Tibial nerve (tissue), 4 donors: ENCODE measurements at places on chromosomes 1 and 21. TPM values are rescaled to one million over a fixed set of nuclear protein-coding genes. Genes with fewer than 3 reads are reported as not detected.

GRCh38 chr1:57655161-57655560, 231.3 kb upstream of the DAB1 start:
- no peak for DNase-seq
- no peak overlapping the region for H3K4me3 ChIP-seq
- no peaks in the 10 kb centered on the region for H3K36me3 ChIP-seq
- H3K27me3 ChIP-seq, result no peaks in the 10 kb centered on the region
- H3K4me1 ChIP-seq, result no peaks in the 10 kb centered on the region
- no peak overlapping the region for H3K27ac ChIP-seq

- H3K36me3 ChIP-seq, result no peaks in the 10 kb centered on the region
- no peak overlapping the region for H3K27ac ChIP-seq
- no peaks in the 10 kb centered on the region for H3K4me1 ChIP-seq
- no peaks in the 10 kb centered on the region for H3K27me3 ChIP-seq
- no peak for DNase-seq
Observed at GRCh38 chr1:84857906-84858305, 35.1 kb downstream of the LPAR3 start.

- DNase-seq, result no peak
- peaks cover 24% of the 10 kb centered on the region for H3K36me3 ChIP-seq
- no peak overlapping the region for H3K4me3 ChIP-seq
- no peaks in the 10 kb centered on the region for H3K27me3 ChIP-seq
- H3K27ac ChIP-seq, result no peak overlapping the region
Observed at GRCh38 chr21:26041431-26042180, 129.0 kb downstream of the APP start.

- H3K4me3 ChIP-seq, result no peak overlapping the region
- H3K27ac ChIP-seq, result no peak overlapping the region
- no peaks in the 10 kb centered on the region for H3K27me3 ChIP-seq
Observed at GRCh38 chr21:35202431-35202830, 153.3 kb upstream of the RUNX1 start.

DNA sequence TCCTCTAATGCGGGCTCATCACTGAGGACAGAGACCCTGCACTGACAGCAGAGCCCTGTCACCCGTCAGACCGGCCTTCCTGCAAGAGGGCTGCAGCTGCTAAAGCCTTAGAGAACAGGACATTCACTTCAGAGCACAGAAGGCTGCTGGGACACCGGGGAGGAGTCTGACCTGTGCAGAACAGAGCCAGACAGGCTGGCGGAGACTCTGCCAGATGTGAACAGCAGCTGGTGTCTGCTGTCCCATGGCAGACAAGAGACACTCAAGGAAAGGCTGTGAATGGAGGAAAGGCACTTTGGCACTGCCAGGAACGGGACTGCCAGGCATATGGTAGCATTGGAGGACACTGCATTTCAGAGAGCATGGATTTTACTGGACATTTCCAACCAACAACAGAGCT, 21.4 kb downstream of the MRAP start:
- H3K4me1 ChIP-seq, result no peaks in the 10 kb centered on the region
- no peak overlapping the region for H3K27ac ChIP-seq
- H3K27me3 ChIP-seq, result no peaks in the 10 kb centered on the region
- peaks cover 42% of the 10 kb centered on the region for H3K36me3 ChIP-seq

- H3K27me3 ChIP-seq, result no peaks in the 10 kb centered on the region
- peak overlapping the region; percentile 99 for H3K4me3 ChIP-seq
- H3K4me1 ChIP-seq, result peaks cover 18% of the 10 kb centered on the region
Observed at GRCh38 chr1:88890791-88891317, 513 bp downstream of the GTF2B start.

GRCh38 chr1:84301004-84301784, at the start of gene SAMD13:
TSS of gene SAMD13 (plus strand) at chr1:84301708. CDS start at chr1:84303235, 1,527 bp downstream.
- H3K36me3 ChIP-seq, result no peaks in the 10 kb centered on the region
- peak; percentile 49 for DNase-seq
- H3K27me3 ChIP-seq, result no peaks in the 10 kb centered on the region
- peak within 1 kb of the TSS; percentile 34 for H3K4me3 ChIP-seq
- peak within 1 kb of the TSS; percentile 66 for H3K27ac ChIP-seq
- H3K4me1 ChIP-seq, result peaks cover 19% of the 10 kb centered on the region

DNA sequence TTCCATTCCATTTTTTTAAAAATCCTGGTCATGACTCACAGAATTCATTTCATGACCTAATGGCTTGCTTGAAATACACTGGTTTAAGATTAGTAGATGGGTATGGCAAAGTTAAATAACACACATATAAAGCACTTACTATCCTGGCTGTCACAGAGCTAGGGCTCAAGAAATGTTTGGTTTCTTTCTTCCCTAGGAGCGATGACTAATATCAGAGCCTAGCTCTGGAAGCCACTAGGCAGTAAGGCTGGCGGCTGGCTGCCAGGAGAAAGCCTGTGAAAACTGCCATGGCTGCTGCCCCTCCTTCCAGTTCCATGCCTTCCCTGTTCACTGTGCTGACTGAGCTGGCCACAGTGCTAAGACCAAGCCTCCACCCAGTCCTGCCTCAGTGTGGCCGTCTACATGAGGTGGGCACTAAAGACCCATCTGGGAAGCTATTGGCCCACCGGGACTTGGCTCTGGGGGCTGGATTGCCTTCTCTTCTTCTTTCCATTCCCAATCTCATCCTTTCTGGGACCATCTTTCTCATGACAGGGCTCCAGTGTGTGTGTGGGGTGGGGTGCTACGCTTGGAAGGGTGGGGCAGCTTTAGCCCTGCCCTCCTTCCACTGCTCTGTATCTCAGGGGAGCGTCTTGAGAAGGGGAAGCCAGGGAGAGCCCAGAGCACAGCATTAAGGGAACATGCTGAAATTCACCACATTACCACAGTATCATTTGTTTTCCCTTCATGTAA, 10.8 kb upstream of the ASCL5 start:
- no peaks in the 10 kb centered on the region for H3K27me3 ChIP-seq
- H3K4me3 ChIP-seq, result no peak overlapping the region
- H3K36me3 ChIP-seq, result no peaks in the 10 kb centered on the region
- peaks cover 46% of the 10 kb centered on the region for H3K4me1 ChIP-seq
- DNase-seq, result peak; percentile 43

DNA sequence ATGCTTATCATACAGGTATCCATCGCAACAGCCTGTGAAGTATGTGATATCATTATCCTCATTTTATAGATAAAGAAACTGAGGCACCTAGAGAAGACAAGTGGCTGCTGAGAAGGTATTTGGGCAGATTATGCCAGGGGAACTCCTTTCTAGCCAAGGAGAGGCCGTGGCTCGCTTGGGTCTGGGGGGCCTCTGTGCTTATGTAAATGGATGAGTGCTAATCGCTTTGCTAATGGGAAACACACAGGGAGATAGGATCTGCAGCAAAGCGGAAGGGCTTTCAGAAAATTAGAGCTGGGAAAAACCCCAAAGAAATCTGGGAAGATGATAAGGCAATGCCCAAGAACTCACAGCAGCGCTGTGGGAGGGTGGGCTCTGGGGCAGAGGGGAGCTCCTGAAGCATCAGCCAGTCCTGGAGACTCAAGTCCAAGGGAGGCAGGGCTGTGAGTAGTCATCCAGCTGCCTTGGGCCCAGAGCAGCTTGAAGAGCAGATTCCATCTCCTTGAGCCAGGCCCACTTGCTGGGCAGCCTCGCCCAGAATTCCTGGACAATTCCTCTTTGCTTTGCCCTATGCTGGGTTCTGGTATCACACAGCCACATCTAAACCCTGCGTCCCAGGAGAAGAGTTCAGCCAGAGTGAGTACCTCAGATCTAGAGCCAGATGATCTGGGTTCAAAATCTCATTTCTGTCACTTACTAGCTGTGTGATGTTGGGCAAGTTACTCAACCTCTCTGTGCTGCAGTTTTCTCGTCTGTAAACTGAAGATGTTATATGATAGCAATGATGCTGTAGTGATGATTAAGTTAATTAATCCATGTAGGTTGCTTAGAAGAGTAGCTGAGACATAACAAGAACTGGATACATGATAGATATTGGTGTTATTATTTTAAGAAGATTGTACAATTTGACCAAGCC, 36.7 kb downstream of the FOXD2 start:
- no peak overlapping the region for H3K4me3 ChIP-seq
- no peak overlapping the region for H3K27ac ChIP-seq
- peaks cover 4% of the 10 kb centered on the region for H3K27me3 ChIP-seq

- peaks cover 74% of the 10 kb centered on the region for H3K36me3 ChIP-seq
- H3K27me3 ChIP-seq, result no peaks in the 10 kb centered on the region
- no peaks in the 10 kb centered on the region for H3K4me1 ChIP-seq
Observed at GRCh38 chr1:10324627-10325026, 74.2 kb upstream of the PGD start.

- DNase-seq, result no peak
- no peaks in the 10 kb centered on the region for H3K4me1 ChIP-seq
- H3K27ac ChIP-seq, result no peak overlapping the region
- no peak overlapping the region for H3K4me3 ChIP-seq
- no peaks in the 10 kb centered on the region for H3K27me3 ChIP-seq
Observed at GRCh38 chr1:21469581-21469980, 29.6 kb downstream of the NBPF3 start.

DNA sequence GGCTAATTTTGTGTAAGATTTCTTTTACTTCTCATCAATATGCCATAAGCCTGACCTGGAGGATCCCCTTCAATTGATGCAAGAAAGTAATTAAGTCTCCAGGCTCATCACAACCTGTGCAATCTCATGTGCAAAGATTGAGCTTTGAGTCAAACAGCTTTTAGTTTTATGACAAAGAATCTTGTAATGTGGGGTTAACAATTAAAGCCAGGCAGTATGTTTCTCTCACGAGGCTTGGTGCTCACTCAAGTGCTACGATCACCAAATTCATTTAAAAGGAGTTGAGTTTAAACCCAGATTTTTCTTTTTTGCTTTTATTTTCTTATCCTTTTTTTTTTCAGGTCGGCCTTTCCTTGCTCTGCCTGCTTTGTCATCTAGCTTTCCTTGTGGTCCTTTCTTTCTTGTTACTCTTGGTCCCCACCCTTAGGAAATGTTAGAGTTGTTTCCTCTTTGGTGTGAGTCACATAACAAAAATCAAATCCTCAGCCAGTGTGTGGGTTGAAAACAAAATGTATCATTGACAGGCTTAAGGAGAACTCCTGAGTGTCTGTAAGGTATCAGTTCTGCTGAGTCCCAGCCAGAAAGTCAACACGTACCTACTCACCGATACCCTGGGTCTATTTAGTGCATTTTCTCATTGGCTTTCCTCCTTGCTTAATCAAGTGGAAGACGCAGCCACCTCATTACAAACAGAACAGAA, 1037.2 kb downstream of the ADGRL2 start:
- no peaks in the 10 kb centered on the region for H3K4me1 ChIP-seq
- no peak overlapping the region for H3K4me3 ChIP-seq
- DNase-seq, result no peak
- no peak overlapping the region for H3K27ac ChIP-seq
- H3K36me3 ChIP-seq, result no peaks in the 10 kb centered on the region

DNA sequence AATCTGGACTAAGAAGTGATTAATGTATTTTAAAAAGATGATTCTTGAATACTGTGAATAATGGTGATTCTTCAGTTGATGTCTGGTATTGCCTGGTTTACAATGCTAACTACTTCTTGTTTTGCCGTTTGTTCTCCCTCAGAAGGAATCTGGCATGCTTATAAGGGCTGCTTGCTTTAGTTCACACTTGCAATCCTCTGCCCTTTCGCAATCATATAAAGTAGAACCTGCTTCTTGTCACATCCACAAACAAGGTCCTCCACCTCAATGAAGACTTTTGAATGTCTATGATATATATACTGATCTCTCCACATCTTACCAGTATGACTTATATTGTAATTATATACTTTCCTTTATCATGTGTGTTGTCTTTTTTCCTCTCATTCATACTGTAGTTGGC, 92.6 kb downstream of the ADGRL4 start:
- DNase-seq, result no peak
- no peak overlapping the region for H3K27ac ChIP-seq
- no peaks in the 10 kb centered on the region for H3K36me3 ChIP-seq
- no peaks in the 10 kb centered on the region for H3K4me1 ChIP-seq
- H3K4me3 ChIP-seq, result no peak overlapping the region
- H3K27me3 ChIP-seq, result no peaks in the 10 kb centered on the region

DNA sequence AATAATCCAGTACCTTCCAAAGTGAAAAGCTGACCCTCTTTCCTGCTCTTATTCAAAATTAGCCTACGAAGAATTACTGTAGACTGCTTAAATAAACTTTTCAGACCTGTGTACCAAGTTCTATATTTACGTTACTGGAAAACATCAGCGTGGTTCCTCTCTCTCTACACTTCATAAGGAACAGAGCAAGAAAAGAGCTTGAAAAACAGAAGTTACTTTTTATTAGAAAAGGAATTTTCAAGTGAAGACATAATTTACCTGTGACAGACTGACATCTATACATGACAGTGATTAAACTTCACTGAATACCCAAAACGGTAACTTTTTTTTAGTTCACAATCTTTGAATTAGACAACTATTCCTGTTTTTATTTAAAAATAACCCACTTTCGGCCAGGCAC, 2.7 kb downstream of the ENAH start:
- no peaks in the 10 kb centered on the region for H3K27me3 ChIP-seq
- no peak for DNase-seq
- H3K4me3 ChIP-seq, result peak overlapping the region; percentile 72

DNA sequence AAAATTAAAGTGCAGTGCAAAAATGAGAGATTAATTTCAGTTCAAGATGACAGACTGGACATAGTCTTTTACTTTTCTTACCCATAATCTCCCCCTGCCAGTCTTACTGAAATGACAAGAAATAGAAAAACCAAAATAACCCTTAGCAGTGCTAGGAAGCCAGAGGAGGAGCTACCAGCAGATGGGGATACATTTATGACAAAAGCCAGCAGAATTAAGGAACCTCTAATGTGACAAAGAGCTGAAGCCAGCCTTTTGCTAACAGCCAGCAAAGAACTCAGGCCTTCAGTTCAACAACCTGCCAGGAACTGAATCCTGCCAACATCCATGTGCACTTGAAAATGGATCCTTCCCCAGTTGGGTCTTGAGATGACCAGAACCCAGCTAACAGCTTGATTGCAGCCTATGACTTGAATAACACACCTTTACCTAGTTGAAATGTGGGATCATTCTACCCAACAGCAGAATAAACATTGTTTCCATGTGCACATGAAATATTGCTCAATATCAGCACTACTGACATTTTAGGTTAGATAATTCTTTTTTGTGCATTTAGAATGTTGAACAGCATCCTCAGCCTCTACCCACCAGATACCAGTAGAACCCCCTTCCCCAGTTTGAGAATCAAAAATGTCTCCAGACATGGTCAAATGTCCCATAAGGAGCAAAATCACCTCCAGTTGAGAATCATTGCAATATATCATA, 7.9 kb upstream of the TRAF5 start:
- H3K4me3 ChIP-seq, result no peak overlapping the region
- H3K27me3 ChIP-seq, result no peaks in the 10 kb centered on the region
- no peaks in the 10 kb centered on the region for H3K4me1 ChIP-seq

GRCh38 chr1:245039196-245039595, 115.6 kb upstream of the KIF26B start:
- H3K4me1 ChIP-seq, result no peaks in the 10 kb centered on the region
- no peaks in the 10 kb centered on the region for H3K27me3 ChIP-seq
- no peaks in the 10 kb centered on the region for H3K36me3 ChIP-seq
- no peak for DNase-seq
- H3K4me3 ChIP-seq, result no peak overlapping the region
- no peak overlapping the region for H3K27ac ChIP-seq

- no peak overlapping the region for H3K27ac ChIP-seq
- H3K4me3 ChIP-seq, result no peak overlapping the region
- H3K36me3 ChIP-seq, result no peaks in the 10 kb centered on the region
- H3K4me1 ChIP-seq, result no peaks in the 10 kb centered on the region
Observed at GRCh38 chr21:38631206-38631605, 132.9 kb upstream of the ERG start.

- no peaks in the 10 kb centered on the region for H3K27me3 ChIP-seq
- H3K4me3 ChIP-seq, result no peak overlapping the region
- no peak for DNase-seq
- no peaks in the 10 kb centered on the region for H3K4me1 ChIP-seq
- no peaks in the 10 kb centered on the region for H3K36me3 ChIP-seq
Observed at GRCh38 chr1:210654176-210654981, 325.7 kb downstream of the HHAT start.

PDE9A gene
- total RNA-seq, result 30.6 TPM

IL12RB2 gene
- total RNA-seq, result 0.87 TPM

VANGL2 gene
- 0.84 TPM for total RNA-seq

SYTL1 gene
- total RNA-seq, result 1.2 TPM

CA6 gene
- total RNA-seq, result not detected

PRCC gene
- total RNA-seq, result 44.6 TPM

ANGPTL7 gene
- 1,207 TPM for total RNA-seq
